Myocyte (in vitro differentiated cells): ENCODE measurements at places on chromosomes 7 and 10. TPM values are rescaled to one million over a fixed set of nuclear protein-coding genes. Genes with fewer than 3 reads are reported as not detected.
A peak's percentile ranks its signal among the peaks of the same experiment; 100 is the strongest.

The FZD1 gene
- total RNA-seq: 13.3 and 14.2 TPM in 2 replicates

DNA sequence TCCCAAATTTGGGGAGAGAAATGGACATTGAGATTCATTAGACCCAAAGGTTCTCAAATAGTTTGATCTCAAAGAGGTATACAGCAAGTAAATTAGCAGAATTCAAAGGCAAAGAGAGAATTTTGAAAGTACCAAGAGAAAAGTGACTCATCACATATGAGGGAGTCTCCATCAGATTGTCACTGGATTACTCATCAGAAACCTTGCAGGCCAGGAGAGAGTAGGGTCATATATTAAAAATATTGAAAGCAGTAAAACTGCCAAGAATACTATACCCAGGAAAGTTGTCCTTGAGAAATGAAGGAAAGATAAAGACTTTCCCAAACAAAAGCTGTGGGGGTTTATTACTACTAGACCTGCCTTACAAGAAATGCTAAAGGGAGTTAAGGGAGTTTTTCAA lies 140.6 kb downstream of the TMEM168 start:
- DNase-seq: no peak

DNA sequence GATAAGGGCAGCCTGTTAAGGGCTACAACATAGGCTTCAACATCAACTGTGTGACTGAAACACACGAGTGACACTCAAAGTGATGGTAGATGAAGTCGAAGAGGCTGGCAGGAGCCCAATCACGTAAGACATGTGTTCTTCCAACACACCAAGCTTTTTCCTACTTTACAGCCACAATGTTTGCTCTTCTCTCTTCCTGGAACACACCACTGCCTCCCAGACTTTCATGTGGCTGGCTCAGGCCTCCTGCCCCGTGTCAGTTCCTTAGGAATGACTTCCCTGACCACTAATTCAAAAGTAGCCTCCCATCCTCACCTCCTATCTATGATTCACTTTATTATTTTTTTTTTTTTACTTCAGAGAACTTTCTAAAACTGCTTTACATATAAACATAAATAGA lies 209.2 kb downstream of the GPAM start:
- DNase-seq: no peak

DNA sequence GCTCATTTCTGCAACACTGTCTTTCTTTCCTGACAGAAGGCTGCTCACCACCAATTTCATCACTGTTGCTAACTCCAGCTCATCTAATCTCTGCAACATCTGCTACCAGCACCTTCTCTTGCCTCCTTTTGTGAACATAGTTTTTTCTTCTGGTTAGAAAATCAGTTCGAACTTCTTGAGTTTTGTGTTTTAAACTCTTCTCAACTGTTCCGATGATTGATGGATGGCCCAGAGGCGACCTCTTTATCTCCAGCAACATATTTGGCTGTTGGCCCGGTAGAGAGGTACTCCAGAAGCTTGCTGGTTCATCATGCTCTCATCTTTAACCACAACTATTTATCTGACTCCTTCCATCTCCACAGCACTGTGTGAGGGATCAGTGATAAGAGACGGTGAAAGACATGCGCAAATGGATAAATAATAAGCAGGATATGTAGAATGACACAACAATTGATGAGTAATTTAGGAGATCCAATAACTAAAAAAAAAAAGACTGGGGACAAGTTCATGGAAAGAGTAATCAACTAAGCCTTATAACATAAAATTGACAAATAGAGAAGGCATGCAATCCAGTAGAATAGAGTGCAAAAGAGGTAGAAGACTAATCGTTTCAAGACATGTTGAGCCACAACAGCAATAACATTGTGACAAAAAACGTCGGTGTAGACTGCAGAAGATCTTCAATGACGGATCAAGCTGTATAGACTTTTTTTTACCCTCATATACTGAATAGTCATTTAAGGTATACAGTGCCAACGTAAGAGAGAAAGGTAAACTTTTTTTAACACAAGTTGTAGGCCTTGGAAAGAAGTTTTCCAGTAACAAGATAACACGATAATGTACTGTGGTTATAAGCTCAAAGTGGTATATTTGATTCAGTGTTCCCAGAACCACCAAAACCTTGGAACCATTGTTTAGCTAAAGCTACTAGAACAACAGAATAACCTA lies 152.2 kb downstream of the CRPPA start:
- peak; percentile 88 for DNase-seq

DNA sequence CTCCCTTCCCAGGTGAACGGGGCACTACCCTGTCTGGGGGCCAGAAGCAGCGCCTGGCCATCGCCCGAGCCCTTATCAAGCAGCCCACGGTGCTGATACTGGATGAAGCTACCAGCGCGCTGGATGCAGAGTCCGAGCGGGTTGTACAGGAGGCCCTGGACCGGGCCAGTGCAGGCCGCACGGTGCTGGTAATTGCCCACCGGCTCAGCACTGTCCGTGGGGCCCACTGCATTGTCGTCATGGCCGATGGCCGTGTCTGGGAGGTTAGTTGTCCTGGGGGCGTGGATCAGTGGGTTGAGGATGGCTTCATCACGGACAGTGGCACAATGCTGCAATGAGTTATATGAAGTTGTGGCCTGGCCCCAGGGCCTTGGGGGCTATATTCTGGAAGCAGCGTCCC lies 4.4 kb upstream of the ASIC3 start:
- DNase-seq: no peak

The PRSS37 gene
- total RNA-seq: not detected in 2 replicates

DNA sequence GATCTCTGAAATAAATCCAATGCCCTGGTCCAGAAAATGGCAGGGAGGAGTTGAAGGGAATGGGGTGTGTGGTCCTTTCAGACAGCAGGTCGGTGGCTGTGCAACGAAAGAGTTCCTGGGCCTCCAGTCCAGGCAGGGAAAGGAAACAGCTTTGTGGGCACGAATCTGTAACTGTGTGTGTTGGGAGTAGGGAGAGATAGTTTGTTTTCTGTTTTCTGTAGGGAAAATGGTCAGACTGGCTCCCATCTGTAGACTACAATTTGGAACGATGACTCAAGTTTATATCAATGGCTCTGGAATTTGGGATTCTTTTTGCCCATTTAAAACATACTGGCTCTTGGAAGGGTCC lies 2.6 kb upstream of the HOXA9 start:
- no peak for DNase-seq

GRCh38 chr7:100829150-100829716 lies 1.9 kb upstream of the EPHB4 start:
- no peak for DNase-seq

The LBX1 gene
- 11.7 and 14.1 TPM in 2 replicates for total RNA-seq

GRCh38 chr10:102410429-102411073 lies 8.0 kb downstream of the PSD start:
- no peak for DNase-seq

The ELOVL3 gene
- 5.0 and 5.6 TPM in 2 replicates for total RNA-seq

The CHAT gene
- total RNA-seq: not detected in 2 replicates

The NPFFR1 gene
- not detected in 2 replicates for total RNA-seq

The MRPL43 gene
- total RNA-seq: 65.6 and 70.2 TPM in 2 replicates

The ATP6V0A4 gene
- 0.35 TPM in 1 of 2 replicates, not detected in the other for total RNA-seq

The HOXA2 gene
- 0.42 and 0.56 TPM in 2 replicates for total RNA-seq

- no peak for DNase-seq
Measured at GRCh38 chr10:30247704-30248103, 101.4 kb downstream of the MTPAP start.

The MYO1G gene
- total RNA-seq: 0.35 and 0.83 TPM in 2 replicates

- no peak for DNase-seq
Measured at GRCh38 chr10:17831341-17831740, 22.2 kb downstream of the MRC1 start.

DNA sequence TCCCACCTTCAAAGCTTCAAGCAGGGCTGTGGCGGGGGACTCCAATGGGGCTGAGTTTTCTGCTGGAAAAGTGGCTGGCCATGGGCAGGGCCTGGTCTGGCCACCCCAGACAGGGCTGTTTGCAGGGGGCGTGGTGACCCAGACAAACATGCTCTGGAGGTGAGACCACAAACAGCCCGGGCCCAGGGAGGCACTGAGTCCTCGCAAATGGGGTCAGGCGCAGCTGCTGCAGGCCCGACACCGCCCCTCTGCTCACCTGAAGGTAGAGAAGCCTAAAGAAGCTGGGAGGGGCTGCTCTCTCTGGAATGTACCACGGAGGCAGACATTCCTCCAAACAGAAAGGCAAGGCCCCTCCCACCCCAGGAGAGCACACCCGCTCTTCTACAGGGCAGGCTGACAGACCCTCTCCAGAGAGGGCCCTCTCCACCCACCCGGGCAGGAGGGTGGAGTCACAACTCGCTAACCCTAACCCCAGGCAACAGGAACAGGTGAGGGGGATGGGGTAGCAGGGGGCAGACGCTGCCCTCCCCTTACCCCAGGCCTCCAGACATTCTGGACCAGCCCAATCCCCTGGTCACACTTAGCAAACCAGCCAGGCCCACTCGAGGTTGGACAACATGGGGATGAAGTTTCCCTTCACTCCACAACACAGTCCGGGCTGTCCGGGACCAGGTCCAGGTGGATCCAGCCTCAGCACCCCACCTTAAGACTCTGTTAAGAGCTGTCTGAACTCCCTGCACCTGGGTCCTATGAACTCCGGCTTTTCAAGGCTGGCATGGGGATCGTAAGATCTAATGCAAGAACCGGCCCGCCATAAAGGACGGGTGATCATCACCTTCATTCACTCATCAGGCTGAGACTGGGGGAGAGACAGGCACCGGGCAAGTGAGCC lies 32.3 kb downstream of the OAT start:
- DNase-seq: no peak

The SNX13 gene
- total RNA-seq: 90.8 and 155 TPM in 2 replicates

The H2BK1 gene
- total RNA-seq: not detected in 2 replicates

GRCh38 chr10:132185601-132186487 lies 904 bp upstream of the DPYSL4 start:
- DNase-seq: no peak

DNA sequence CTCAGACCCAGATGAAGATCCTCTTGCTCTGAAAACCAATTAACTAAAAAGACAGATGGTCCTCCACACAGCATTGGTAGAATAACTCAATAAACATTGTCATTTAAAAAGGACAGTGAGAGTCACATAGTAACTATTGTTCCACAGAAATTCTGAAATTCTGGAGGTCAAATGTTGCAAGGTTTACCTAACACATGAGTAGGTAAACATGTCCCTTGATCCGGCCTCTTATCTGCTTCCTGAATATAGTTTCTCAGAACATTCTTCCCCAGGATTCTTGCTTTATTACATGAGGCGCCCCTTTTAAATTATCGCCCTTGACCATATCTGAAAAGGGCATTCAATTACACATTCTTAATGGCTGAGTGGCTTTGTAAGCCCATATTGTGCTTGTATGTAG lies 270.7 kb downstream of the SEMA3D start:
- no peak for DNase-seq

DNA sequence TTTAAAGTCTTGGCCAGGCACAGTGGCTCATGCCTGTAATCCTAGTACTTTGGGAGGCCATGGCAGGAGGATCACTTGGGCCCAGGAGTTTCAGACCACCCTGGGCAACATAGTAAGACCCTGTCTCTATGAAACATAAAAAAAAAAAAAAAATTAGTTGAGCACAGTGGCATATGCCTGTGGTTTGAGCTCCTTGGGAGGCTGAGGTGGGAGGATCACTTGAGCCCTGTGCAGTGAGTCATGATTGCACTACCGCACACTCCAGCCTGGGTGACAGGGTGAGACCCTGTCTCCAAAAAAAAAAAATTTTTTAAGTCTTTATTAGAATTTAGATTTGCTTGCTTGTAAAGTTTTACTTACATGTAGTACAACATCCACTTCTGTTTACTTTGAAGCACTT lies 14.0 kb downstream of the WNT2 start:
- no peak for DNase-seq

The PSMC2 gene
- total RNA-seq: 280 and 306 TPM in 2 replicates

The FXYD4 gene
- 1.8 and 6.1 TPM in 2 replicates for total RNA-seq

- DNase-seq: no peak
Measured at GRCh38 chr7:117219485-117219884, 103.4 kb downstream of the WNT2 start.

- DNase-seq: no peak
Measured at GRCh38 chr7:80287400-80288174, 153.0 kb downstream of the GNAI1 start.

DNA sequence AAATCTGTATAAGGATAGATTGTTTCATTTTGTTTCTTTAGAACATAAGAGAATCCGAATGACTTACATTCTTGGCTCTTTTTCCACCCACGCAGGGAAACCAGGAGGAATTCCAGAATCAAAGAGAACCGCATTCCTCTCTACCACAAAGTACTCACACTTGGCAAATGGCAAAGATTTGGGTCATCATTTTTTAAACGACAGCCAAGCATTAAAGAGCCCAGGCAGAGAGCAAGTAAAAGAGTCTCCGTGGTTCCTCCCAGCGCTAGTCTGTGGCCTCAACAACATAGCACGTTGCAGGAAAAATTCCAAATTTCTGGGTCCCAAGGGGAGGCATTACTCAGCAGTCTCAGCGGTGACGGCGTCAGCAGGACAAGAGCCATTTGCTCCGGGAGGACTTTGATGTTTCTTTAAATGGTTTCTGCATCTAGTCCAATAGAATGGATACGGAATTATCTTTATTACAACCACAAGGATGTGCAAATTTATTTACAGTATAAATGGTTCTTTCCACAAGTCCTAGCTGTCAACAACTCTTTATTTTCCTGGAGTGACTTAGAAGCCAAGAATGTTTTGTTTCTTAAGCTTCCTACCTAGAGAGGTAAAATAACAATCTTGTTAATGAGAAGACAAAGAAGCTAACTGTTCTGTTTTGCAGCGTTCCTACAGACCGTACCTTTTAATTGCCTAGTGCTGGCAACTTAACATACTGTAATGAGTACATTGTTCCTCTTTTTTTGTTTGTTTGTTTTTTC lies 232.5 kb downstream of the SKIDA1 start:
- peak; percentile 95 for DNase-seq

The CCDC186 gene
- 27.0 and 35.0 TPM in 2 replicates for total RNA-seq

The SLC35B4 gene
- 11.6 and 13.5 TPM in 2 replicates for total RNA-seq

GRCh38 chr10:78658645-78659597 lies 409.8 kb upstream of the ZMIZ1 start:
- DNase-seq: no peak

The BTBD16 gene
- 1.2 TPM in 1 of 2 replicates, not detected in the other for total RNA-seq

The CCDC7 gene
- total RNA-seq: 9.4 and 17.4 TPM in 2 replicates

- peak; percentile 57 for DNase-seq
Measured at GRCh38 chr10:22712956-22713852, 1.2 kb downstream of the PIP4K2A start.

DNA sequence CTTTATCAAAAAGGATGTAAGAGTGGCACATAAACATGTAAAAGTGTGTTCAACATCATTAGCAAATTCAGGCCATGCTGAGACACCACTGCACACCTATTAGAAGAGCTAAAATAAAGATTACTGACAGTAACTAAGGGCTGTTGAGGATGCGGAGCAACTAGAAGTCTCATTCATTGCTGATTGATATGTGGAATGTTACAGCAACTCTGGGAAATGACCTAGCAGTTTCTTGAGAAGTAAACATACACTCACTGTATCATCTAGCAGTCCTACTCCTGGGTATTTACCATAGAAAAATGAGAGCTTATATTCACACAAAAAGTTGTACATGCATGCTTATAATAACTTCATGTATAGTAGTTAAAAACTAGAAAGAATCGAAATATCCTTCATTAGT lies 77.3 kb downstream of the CCSER2 start:
- DNase-seq: no peak

DNA sequence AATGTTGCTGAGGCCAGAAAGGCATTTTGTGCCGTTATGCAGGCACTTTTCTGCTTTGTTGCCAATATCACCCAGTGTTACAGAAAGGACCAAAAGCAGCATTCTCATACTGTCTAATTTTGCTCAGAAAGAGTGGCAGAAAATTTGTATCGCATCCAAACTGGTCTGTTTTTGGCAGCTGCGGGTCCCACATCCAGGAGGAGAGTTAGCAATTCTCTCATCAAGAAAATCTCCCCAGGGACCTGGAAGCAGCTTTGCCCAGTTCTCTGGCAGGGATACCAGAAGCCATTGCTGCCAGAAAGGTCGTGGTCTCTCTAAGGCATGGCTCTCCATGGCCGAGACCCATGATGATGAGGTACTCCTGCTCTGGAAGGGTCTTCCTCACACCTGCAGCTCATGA lies 489.2 kb upstream of the ZMIZ1 start:
- DNase-seq: no peak
